ENCODE measurements at places on chromosomes 3 and 15.
A peak's percentile ranks its signal among the peaks of the same experiment; 100 is the strongest.

DNA sequence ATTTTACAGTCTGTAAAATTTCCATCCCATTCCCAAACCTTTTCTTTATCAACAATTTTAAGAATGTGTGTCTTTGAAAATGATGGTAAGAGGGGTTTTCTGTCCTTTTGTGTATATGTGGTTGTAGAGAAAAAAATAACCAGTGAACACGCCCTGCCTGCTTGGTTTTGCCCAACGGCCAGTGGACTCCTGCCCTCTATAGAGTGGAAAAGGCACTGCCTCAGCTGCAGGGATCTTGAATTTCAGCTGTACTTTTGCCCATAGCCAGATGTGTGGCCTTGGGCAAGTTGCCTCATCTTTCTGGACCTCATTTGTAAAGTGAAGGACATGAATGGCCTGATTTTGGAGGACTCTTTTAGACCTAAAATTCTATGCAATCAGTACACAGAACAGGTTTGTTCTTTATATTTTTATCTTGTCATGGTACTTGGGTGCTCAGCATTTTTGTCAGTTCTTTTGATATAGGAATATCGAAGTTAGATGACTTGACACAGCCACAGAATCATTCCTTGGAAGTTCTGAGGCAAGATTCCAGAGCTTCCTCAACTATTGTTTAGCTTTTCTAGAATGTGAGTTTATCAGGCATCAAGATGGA is 81.0 kb downstream of the CLDN11 start:
- peaks cover 10% of the 10 kb centered on the region for H3K27me3 ChIP-seq
- H3K4me3 ChIP-seq = no peak overlapping the region
- peak; percentile 2 for DNase-seq

GRCh38 chr3:10395671-10396070 is 74.8 kb upstream of the SEC13 start:
- H3K27me3 ChIP-seq = no peaks in the 10 kb centered on the region
- H3K36me3 ChIP-seq = no peaks in the 10 kb centered on the region
- no peak overlapping the region for H3K27ac ChIP-seq
- H3K4me3 ChIP-seq = no peak overlapping the region
- DNase-seq = peak; percentile 7

DNA sequence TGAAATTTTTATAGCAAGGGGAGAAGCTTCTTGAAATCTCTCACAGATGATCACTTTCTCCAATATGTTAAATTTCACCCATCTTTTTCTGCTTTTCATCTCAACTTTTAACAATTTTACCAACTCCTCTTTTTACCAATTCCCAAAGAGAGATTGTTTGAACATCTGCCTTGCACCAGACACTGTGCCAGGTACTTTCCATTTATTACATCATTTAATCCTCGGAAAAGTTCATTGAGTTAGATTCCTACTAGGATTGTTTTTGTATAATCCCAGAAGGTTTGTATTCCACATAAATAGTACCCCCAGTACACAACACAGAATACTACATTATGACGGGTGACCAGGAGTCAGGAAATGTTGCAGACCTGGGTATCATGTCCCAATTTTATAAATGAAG is 74.1 kb downstream of the ATP8B4 start:
- H3K4me1 ChIP-seq = peaks cover 16% of the 10 kb centered on the region
- no peak for DNase-seq
- H3K27me3 ChIP-seq = no peaks in the 10 kb centered on the region
- peaks cover 8% of the 10 kb centered on the region for H3K36me3 ChIP-seq
- no peak overlapping the region for H3K27ac ChIP-seq

DNA sequence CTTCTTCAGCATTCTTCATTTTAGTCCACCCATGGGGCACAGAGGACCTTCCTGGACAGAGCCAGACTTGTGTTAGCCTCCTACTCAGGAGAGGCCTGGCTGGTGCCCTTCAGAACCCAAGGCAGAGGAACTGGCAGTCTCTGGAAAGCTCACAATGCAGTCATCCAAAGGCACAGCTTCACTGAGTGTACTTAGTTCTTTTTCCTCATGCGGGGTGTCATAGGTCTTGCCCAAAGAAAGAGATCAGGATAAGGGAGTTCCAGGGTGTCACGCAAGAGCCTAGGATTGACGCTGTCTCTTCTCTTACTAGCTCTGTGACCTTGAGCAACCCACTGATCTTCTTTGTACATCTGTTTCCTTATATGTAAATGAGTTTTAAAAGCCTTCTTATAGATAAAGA is 58.7 kb downstream of the CD200 start:
- H3K36me3 ChIP-seq = peaks cover 11% of the 10 kb centered on the region
- peak overlapping the region; percentile 46 for H3K4me3 ChIP-seq
- peak overlapping the region; percentile 63 for H3K27ac ChIP-seq
- DNase-seq = no peak

- H3K36me3 ChIP-seq = no peaks in the 10 kb centered on the region
- H3K4me1 ChIP-seq = no peaks in the 10 kb centered on the region
- DNase-seq = no peak
- no peak within 1 kb of the TSS for H3K27ac ChIP-seq
- peaks cover 41% of the 10 kb centered on the region for H3K27me3 ChIP-seq
- peak within 1 kb of the TSS; percentile 10 for H3K4me3 ChIP-seq
These were observed at the start of gene ALDH1L1 for GRCh38 chr3:126180477-126181397. ALDH1L1 (minus strand) TSS chr3:126180586; CDS start chr3:126160979, 19,607 bp downstream.

- no peaks in the 10 kb centered on the region for H3K36me3 ChIP-seq
- H3K4me1 ChIP-seq = no peaks in the 10 kb centered on the region
- DNase-seq = no peak
- no peak overlapping the region for H3K4me3 ChIP-seq
- H3K27me3 ChIP-seq = no peaks in the 10 kb centered on the region
- H3K27ac ChIP-seq = no peak overlapping the region
These were observed 238.6 kb downstream of the MEX3B start for GRCh38 chr15:81807186-81807585.

DNA sequence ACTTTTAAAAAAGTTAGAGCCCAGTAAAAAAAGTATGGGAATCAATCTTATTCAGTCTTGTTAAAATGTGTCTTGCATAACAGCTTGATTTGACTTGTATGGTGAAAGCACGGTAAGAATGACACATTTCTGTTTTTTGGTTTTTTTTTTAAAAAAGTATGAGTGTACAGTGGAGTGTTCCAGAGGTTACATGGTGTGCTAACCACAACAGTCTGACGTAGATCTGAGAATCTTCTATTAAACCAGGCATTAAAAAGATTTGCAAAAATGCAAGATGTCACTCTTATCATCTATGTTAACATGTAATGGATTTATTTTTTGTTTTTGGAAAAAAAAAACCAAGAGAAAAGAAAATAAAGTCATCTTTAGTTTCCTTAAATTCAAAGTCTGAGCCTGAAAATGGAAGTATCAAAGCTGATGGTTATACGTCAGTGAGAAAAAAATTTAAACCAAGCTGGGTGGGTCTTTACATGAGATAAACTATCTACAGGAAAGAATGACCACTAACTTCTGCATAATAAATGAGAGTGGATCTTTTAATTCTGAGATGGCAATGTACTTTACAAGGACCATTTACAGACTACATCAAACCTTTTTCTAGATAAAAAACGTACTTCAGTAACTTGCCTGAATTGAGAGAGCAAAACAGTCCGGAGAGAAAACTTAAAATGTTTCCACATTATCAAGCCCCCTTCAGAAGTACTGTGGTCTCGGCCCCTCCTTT is 1.6 kb downstream of the GABPB1 start:
- H3K4me3 ChIP-seq = peak overlapping the region; percentile 83
- peaks cover 59% of the 10 kb centered on the region for H3K4me1 ChIP-seq
- H3K27me3 ChIP-seq = no peaks in the 10 kb centered on the region

DNA sequence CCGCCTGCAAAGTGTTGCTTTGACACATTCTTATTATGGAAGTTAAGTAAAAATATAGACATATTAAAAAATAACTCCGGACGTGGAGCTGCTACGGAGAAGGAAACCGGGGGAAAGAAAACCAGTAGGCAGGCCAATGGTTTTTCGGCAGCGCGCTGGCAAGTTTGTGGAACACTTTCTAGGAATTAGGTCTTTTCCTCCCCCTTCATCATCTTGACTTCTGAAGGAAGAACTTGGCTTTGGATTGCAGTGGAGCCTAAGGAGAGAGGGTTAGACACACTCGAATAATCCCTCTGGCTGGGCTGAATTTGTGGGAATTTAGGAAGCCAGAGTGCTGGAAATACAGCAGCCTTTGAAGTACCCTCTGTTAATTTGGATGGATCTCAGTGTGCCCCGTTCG is 317 bp downstream of the ROBO2 start:
- no peak overlapping the region for H3K4me3 ChIP-seq
- no peaks in the 10 kb centered on the region for H3K4me1 ChIP-seq
- peaks cover 29% of the 10 kb centered on the region for H3K27me3 ChIP-seq
- H3K27ac ChIP-seq = no peak overlapping the region

- H3K27me3 ChIP-seq = no peaks in the 10 kb centered on the region
- H3K4me3 ChIP-seq = no peak overlapping the region
- no peak for DNase-seq
- no peaks in the 10 kb centered on the region for H3K36me3 ChIP-seq
- H3K4me1 ChIP-seq = no peaks in the 10 kb centered on the region
These were observed 363.7 kb upstream of the RGMA start for GRCh38 chr15:93452537-93453211.

All from activated T-cell treated with anti-CD3 and anti-CD28 coated beads, Interleukin-2, amount 50 U/mL, for 72 hours (primary cell).